Mucosa of descending colon (tissue), 3 donors: ENCODE measurements at places on chromosomes 3 and 15. TPM values are rescaled to one million over a fixed set of nuclear protein-coding genes. Genes with fewer than 3 reads are reported as not detected.

GRCh38 chr15:85008474-85009260, 27.0 kb downstream of the PDE8A start:
- no peak for DNase-seq

GRCh38 chr3:139564294-139564861, 24.8 kb upstream of the RBP1 start:
- DNase-seq = no peak

Gene ACSBG1
- 0.53 TPM for total RNA-seq

DNA sequence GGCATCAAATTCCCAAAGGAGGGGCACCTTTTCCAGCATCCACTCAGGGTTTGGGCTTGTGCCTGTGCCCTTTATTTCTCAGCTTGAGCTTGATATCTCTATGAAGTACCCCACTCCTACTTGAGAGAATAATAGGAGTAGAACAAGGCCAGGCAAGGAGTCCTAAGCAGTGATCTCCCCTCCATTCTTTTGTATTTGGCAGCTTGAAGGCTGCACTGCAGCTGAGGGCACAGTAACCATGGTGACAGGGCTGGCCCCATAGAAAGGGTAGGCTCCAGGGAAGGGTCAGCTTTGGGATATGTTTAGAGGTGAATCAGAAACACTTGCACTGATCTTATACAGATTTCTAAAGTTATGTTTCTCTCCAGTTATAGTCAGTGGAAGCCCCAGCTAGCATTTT, 145.4 kb upstream of the SLC24A5 start:
- DNase-seq = no peak

GRCh38 chr3:173467501-173467900, 70.0 kb downstream of the NLGN1 start:
- no peak for DNase-seq

DNA sequence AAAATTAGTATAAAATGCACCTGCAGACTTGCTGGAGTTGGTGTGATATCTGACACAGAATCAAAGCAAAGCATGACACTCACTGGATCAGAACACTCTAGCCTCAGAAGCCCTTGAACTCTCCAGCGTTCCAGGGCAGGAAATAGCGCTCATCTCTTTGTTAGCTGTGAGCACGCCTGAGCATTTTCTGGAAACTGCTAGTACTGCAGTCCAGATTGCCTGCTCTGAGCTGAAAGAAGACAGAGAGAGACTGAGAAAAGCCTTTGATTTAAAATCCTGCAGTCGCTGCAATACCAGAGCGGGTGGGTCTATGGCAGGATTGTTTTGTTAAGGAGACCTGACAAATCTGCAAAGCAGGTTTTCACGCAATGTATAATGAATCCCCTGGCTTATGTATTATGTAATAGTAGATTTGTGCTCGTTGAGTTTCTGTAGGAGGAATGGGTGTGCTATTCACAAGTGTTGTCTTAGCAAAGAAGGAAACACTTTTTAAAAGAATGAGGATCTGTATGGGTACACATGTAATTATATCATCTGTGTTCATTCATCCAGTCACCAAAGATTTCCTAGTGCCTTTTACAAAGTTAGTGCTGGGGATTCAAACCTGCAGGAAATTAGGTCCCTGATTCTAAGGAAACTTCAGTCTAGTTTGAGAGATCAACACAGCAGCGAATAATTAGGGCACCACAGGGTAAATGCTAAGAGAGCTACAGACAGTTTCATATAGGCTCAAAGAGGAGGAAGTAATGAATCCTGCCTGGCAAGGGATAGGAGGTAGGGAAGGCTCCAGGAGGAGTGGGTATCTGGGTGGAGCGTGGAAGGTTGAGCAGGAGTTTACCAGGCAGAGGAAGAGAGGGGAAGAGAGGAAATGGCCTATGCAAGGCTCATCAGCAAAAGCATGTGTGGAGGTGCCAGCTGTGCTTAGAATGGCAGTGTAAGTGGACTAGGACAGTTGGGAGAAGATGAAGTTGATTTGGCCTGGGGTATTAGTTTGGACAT, 26.1 kb upstream of the MGLL start:
- DNase-seq = no peak

- DNase-seq = no peak
Observed at GRCh38 chr3:73018790-73019441, 22.3 kb downstream of the PPP4R2 start.

GRCh38 chr15:43463507-43463906, 29.4 kb downstream of the TP53BP1 start:
- DNase-seq = no peak

Gene SERP1
- total RNA-seq = 86.6 TPM

Gene TAGLN3
- 0.27 TPM for total RNA-seq

Gene IRAK2
- total RNA-seq = 1.1 TPM

- no peak for DNase-seq
Observed at GRCh38 chr3:43156812-43157455, 51.1 kb upstream of the POMGNT2 start.

Gene IL1RAP
- 8.3 TPM for total RNA-seq

GRCh38 chr3:113262304-113262665, 50.9 kb downstream of the BOC start:
- DNase-seq = no peak

GRCh38 chr3:96994988-96995387, 180.6 kb downstream of the EPHA6 start:
- no peak for DNase-seq

DNA sequence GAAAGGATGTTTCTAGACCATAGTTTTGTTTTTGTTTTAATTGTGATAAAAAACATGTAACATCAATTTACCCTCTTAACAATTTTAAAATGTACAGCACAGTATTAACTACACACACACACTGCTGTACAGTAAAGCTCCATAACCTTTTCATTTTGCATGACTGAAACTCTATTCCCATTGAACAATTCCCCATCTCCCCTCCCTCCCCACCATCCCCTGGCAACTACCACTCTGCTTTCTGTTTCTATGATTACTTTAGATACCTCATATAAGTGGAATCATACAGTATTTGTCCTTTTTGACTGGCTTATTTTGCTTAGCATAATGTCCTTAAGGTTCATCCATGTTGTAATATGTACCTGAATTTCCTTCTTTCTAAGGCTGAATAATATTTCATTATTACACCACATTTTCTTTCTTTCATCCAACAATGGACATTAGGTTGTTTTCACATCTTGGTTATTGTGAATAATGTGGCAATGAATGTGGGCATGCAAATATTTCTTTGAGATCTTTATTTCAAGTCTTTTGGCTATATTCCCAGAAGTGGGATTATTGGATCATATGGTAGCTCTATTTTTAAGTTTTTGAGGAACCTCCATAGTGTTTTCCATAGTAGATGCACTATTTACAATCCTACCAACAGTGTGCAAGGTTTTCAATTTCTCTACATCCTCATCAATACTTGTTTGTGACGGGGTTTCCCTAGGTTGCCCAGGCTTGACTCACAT, 10.7 kb downstream of the CHST14 start:
- no peak for DNase-seq

GRCh38 chr3:30347679-30348216, 258.7 kb upstream of the TGFBR2 start:
- no peak for DNase-seq

Gene PGBD4
- 1.4 TPM for total RNA-seq

DNA sequence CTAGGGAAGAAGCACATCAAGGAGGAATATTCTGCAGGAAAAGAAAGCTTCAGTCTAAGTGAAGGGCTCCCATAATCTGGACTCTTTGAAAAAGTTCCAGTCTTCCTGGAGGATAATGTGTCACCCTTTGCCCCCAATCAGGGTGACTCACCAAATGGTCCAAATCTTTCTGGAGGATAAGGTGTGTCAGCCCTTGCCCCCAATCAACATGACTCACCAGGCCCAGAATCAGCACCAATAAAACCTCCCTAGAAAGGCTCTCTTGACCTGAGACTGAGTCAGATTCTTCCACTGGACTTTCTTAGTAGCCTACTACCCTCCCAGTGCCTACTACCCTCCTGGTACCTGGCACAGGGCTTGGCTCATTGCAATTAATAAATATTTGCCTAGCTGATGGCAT, 9.5 kb upstream of the ARL14 start:
- peak; percentile 75 for DNase-seq

- DNase-seq = no peak
Observed at GRCh38 chr3:139388077-139388476, 1.4 kb downstream of the COPB2 start.

DNA sequence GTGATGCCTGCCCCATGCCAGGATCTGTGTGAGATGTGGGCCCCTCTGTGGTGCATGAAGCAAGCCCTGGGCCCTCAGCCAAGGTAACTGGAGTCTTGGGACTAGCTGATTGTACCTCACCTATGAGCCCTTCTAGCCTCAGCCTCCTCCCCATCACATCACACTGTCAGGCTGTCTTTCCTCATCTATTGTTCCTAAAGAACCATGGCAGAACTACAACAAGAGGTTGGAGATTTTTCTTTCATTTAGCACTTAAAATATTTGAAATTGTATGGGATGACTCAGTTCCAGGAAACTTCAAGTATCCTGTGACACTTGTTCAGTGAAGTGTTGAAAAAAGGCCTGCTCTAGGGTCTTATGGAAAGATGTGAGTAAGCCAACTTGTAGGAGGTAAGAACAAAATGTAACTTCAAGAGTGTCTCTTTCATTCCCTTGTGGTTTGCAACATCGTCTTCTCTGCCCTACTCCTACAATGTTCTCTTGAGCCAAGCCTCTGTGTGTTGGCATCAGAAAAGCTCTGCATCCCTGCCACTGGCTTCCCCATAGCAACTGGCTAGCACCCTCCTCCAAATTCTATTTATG, 58.7 kb upstream of the TIPARP start:
- no peak for DNase-seq

Gene LRRK1
- total RNA-seq = 60.1 TPM

GRCh38 chr15:27897481-27897880, 201.6 kb downstream of the OCA2 start:
- no peak for DNase-seq
